ENCODE measurements at places on chromosomes 16 and 17.

DNA sequence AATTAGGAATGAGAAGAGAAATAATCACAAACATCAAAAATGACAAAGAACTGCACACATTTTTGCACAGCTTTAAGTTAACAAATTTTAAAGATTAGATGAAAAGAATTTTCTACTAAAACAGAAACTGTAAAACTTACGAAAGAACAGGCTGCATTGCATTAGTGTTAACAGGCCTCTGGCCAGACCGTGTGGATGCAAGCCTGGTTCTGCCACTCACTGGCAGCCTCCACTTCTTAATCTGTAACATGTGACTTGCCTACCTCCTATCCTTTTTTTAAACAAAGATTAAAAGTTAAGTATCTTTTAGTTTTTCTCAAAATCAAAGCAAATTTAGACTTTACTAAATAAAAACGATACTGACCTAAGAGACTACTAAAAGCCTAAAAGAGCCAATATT is 37.5 kb downstream of the CREBBP start:
- DNase-seq: no peak

GRCh38 chr17:21542070-21542469 is 150.3 kb upstream of the KCNJ18 start:
- DNase-seq: no peak

DNA sequence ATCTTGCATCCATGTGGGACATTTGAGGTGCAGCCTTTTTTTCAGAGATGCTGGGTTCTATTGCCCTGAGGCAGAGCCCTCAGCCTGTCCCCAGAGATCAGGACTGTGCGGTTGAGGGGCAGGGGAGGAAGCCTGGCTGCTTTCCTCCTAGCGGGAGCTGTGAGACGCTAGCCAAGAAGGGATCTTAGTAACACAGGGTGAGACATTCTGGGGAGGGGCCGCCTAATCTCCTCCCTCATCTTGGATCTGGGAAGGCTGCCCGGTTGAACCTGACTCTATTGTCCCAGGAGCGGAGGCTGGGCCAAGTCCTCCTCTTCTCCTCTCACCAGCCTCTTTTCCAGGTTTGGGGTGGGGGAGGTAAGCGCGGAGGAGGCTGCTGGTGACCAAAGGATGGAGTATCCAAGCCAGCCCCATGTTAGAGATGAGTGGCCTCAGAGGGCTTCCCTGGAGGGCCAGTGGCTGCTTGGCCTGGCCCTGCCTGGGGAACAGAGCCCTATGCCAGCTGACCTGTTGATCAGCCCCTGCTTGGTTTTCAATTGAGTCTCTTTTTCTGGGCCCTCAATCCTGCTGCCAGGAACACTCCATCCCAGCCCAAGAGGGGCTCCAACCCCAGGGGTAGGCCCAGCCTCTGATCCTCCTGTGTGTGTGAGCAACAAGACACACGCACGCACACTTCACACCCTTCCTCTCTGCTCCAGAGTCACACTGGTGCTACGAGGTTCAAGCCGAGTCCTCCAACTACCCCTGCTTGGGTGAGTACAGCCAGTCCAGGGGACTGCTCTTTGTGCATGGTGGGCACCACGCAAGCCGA is 5.0 kb downstream of the CA4 start:
- no peak for DNase-seq

DNA sequence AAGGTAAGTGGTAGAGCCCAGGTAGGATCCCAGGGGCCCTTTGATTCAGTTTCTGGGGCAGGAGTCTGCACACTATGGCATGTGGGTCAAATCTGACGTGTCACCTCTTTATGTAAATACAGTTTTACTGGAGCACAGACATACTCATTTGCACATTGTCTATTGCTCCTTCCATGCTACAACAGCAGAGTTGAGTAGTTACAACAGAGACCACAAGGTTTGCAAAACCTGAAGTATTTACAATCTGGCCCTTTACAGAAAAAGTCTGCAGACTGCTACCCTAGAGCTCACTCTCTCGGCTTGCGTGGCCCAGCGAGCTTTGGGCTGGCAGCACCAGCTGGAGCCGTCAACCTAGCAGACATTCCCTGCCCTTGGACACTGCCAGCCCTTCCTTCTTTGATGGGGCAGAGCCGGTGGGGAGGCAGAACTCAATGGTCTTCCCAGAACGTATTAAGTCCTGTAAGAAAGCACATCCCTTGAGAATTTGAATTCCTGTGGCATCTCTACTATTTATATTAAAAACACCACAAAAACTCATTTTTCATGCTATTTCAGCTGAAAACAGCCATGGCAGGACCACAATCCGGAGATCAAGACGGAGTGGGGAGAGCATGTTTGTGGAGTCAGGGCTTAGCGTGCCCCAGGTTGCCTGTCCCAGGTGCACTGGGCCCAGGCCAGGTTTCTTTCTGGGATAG is 133.1 kb upstream of the NUDT7 start:
- DNase-seq: no peak

DNA sequence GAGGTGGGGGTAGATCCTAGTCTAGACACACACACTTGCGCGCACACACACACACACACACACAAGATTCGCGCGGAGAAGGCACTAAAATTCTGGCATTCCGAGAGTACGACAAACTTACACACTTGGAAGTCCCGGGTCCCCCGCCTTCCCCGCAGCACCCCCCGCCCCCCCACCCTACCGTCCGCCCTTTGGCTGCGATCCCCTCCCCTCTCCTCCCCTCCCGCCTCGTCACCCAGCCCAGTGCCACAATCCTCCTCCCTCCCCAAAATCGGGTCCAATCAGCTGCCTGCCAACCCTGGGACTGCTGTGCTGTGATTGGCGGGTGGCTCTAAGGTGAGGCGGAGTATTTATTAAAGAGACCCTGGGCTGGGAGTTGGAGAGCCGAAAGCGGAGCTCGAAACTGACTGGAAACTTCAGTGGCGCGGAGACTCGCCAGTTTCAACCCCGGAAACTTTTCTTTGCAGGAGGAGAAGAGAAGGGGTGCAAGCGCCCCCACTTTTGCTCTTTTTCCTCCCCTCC is at the start of gene SOX9:
SOX9 (plus strand) TSS at position 379 of the 522 bp plus-strand sequence. CDS start 372 bp downstream, outside the sequence.
- no peak for DNase-seq

- no peak for DNase-seq
These were observed 986 bp upstream of the ELOB start for GRCh38 chr16:2777903-2778629.

GRCh38 chr17:63151941-63152523 is 186.0 kb downstream of the TANC2 start:
- no peak for DNase-seq

- no peak for DNase-seq
These were observed 212.2 kb upstream of the FOXF1 start for GRCh38 chr16:86297866-86298757.

DNA sequence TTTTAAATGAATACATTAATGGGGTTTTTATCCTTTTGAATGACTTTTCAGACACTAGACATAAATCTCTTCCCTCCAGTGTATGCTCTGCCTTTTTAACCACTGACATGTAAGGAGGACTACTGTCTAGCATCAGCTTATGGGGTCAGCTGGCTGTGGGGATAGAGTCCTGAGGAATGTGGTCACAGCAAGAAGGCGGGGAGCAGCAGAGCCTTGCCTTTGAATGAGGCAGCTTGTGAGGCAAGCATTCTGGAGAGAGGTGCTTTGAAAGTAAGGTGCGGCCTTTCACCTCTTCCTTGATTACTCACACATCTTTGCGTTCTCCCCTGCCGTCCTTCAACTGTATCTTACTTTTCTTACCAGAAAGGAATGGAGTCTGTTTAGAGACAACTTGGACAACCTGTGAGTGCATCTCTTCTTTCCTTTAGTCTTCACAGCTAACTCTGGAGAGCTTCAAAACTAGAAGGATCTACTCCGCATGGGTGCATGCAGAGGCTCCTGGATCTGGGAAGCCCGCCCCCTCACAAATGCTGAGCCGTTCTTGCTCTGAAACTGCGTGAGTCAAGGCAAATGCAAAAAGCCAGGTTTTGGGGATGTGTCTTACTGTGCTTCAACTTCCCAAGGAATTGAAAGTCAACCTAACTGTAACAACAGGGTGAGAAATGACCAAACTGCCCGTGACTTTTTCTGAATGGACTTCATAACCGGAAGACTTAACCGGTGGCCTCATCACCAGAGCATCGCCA is 49.9 kb downstream of the ADCY7 start:
- DNase-seq: no peak

GRCh38 chr16:1094124-1094479 is 1.9 kb downstream of the C1QTNF8 start:
- DNase-seq: no peak

DNA sequence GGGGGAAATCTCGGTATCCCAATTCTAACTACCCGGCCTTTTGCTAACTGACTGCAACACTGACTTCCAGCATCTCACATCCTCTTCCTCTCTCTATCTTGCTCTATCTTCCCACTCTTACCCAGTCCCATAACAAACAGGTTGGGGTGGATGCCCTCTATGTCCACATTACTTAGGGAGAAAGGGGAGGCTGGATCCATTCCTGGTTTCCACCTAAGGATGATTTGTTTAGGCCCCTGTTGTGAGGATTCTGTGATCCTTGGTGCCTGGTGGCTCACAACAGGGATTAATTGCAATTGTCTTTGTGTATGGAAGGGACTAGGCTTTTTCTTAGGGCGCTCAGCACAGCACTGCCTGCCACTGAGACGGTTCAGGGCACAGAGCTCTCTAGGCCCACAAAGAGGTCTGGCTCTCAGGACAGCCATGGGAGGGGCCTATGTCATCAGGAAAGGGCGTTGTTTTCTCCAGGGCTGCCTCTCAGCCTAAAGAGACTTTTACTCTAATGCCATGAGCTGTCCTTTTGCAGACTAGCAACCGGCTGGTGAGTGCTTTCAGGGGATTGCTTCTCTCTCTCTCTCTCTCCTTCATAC is 612.1 kb upstream of the SALL1 start:
- no peak for DNase-seq

DNA sequence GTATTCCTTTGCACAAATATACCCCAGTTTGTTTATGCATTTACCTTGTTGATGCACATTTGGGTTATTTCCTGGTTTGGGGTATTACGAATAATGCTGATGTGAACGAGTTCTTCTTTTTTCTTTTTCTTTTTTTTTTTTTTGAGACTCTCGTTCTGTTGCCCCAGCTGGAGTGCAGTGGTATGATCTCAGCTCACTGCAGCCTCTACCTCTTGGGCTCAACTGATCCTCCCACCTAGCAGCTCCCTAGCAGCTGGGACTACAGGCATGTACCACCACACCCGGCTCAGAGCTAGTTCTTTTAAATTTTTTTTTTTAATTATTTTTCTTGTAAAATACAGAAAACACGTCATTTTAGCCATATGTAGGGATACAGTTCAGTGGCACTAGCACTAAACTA is 14.1 kb downstream of the RAB40C start:
- no peak for DNase-seq

GRCh38 chr17:45441526-45442310 is 9.0 kb upstream of the ARHGAP27 start:
- no peak for DNase-seq

GRCh38 chr17:4508207-4508606 is 9.5 kb downstream of the SPNS2 start:
- DNase-seq: no peak

DNA sequence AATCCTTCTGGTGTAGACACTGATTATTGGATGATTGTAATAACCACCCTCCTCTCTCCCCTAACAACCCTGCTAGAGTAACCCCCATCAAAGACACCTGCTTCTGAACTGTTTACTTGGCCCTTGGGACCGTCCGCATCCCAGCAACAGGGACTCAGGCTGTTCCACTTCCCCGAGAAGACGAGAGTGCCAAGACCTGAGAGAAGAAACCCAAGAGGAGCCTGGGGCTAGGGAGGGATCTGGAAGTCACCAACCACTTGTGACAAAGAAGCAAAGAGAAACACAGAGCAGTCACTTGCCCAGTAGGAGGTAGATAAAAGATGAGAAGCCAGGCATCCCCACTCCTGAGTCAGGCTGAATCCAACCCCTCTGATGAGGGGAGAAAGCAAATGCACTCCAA is 84.3 kb downstream of the CDH11 start:
- no peak for DNase-seq

GRCh38 chr16:15876503-15876902 is 11.9 kb downstream of the CEP20 start:
- DNase-seq: no peak

Measured in activated T-cell treated with anti-CD3 and anti-CD28 coated beads, Interleukin-2, amount 50 U/mL, for 72 hours (primary cell).